Stimulated activated CD8-positive, alpha-beta memory T cell treated with anti-CD3 and anti-CD28 coated beads, Interleukin-2, amount 100 ng/mL, for 1 hour (primary cell): ENCODE measurements at places on chromosomes 3 and 15.
A peak's percentile ranks its signal among the peaks of the same experiment; 100 is the strongest.

GRCh38 chr15:89043031-89044002 is 44.9 kb upstream of the ABHD2 start:
- no peak for DNase-seq

GRCh38 chr3:70840106-70840870 is 527.9 kb upstream of the MDFIC2 start:
- no peak for DNase-seq

DNA sequence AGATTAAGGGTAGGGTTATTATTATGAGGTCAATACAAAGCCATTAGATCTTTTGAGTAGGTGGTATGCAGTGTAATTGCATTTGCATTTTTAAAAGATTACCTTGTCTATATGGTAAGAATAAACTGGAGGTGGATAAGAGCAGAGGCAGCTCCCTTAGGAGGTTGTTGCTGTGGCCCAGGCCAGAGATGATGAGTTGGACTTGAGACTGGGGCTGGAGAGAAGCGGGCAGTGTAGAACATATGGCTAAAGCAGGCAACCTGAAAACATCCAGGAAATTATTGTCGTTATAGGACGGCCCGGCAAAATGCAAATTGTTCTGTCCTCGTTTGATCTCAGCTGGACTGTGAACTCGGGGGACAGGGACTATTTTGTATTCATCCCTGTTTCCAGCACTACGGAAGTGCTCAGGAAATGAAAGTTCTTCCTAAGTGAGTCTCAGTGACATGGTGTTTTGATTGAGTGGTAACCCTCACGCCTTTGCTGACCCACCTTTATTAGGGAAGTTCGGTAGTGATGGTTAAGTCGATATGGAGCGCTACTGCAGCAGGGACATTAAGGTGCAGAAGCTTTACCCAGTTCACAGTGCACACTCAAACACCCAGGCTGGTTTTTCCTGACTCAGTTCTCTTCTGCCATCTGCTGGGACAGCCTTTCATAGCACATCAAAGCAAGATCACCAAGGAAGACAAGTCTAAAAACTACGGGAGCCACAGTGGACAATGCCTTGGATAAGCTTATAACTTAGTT is 27.2 kb upstream of the VPS33B start:
- DNase-seq: peak; percentile 20

- DNase-seq: no peak
Observed at GRCh38 chr3:197736010-197736490, 654 bp downstream of the RUBCN start.

DNA sequence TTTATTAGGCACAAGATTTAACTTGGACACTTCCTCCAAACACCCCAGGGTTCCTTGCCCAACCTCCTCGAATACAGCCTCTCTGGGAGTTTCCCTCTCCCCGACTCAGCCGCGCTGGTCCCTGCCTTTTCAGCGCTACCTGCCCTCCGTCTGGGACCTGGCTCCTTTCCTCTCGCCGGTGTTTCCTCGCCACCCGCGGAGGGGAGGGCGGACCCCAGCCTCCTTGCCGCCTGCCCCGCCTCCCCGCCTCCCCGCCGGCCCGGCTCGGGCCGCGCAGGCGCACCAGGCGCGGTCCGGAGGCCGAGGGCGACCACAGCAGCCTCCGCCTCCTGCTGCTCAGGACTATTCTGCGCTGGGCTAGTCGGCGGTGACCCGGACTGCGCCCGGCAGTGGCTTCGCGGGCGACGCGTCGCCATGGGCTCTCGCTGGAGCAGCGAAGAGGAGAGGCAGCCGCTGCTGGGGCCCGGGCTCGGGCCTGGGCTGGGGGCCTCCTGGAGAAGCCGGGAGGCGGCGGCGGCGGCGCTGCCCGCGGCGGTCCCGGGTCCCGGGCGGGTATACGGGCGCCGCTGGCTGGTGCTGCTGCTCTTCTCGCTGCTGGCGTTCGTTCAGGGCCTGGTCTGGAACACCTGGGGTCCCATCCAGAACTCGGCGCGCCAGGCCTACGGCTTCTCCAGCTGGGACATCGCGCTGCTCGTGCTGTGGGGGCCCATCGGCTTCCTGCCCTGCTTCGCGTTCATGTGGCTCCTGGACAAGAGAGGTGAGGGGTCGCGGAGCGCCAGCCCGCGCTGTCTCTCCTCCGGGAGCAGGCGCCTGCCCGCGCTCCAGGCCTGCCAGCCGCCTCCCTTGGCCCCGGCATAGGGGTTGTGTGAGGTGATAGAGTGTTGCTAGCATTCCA is at the start of gene SLC49A4:
SLC49A4 (plus strand) TSS at position 291 of the 895 bp plus-strand sequence; CDS start at position 415, 124 bp downstream.
- DNase-seq: peak; percentile 37
